ENCODE measurements at places on chromosomes 11 and 22.

GRCh38 chr22:44611880-44612496, 90.0 kb upstream of the PRR5 start:
- DNase-seq: no peak

- peak; percentile 25 for DNase-seq
Observed at GRCh38 chr11:35030716-35031213, 108.2 kb upstream of the CD44 start.

DNA sequence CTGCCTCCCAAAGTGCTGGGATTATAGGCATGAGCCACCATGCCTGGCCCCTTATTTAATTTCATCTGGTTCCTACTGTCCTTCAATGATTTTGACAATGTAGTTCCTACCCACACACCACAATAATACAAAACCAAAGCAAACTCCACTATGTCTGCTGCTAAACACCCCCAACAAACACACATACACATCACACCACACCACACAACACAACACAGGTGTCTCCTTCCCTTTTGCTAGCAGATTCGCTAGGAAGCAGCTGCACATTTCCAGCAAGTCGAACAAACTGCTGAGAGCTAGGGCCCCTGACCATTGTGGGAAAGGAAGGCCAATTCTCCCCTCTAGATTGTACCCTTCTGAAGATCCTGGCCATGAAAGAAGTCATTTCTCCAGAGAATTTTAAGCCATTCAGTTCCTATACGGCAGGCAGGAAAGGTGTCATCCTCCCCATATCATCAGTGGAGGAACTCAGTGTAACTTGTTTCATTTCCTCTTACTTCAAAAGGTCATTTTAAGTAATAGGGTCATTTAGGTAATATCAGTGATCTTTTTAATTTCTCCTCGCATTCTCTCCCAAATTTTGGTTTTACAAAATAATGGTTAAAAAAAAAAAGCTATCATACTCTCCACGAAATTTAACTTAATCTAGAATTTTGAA, 18.5 kb downstream of the NUMA1 start:
- no peak for DNase-seq

DNA sequence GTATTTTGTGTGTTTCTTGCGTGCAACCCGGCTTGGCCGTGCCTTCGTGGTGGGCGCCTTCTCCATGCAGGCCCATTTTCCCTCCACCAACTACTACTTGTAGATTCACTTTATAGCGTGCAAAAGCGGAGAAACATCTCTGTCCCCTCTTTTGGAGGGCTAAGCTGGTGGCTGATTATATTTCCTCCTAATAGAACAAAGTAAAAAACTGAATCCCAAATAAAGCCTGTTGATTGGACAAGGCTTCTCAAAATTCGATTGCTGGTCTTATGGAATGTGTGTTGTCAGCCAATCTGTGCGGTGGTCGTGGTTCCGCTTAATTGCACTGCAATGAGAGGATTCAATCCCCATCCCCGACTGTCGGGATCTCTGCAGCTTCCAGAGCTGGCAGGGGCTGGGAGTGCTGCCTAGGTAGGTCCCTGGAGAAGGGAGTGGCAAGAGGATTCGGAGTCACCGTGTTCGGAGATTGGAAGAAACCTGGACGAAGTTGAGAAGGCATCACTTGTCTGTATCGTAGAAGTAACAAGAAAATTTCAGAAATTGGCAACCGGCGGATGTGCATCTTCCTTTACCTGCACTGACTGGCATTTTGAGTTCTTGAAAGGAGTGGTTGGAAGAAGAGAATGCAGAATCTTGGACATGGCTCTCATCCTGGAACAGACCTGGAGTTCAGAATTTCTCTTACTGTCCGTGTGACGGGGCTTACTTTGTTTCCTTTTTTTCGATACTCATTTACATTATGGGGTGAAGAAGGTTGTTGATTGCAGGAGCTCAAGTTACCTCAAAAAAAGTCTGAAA, 1.1 kb downstream of the HMGXB4 start:
- no peak for DNase-seq

DNA sequence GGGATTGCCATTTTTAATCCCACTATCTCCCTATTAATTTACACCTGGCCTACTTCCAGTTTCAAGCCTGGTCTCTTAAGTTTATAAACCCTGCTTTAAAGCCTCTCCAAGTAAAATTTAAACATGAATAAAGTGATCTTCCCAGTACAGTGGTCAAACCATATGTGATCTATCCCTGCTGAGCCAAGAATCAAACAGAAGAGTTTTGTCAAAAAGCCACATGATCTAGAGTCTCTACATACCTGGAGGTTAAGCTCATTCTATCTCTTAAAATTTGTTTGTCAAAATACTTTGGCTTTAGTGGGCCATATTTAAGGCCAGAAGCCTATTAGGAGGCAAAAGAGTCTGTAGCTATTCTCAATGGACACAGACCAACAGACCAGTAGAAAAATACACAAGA, 42.9 kb upstream of the DDI1 start:
- no peak for DNase-seq

- no peak for DNase-seq
Observed at GRCh38 chr22:50399751-50400331, 56.7 kb downstream of the PPP6R2 start.

- no peak for DNase-seq
Observed at GRCh38 chr11:70824605-70825245, 426.4 kb downstream of the CTTN start.

DNA sequence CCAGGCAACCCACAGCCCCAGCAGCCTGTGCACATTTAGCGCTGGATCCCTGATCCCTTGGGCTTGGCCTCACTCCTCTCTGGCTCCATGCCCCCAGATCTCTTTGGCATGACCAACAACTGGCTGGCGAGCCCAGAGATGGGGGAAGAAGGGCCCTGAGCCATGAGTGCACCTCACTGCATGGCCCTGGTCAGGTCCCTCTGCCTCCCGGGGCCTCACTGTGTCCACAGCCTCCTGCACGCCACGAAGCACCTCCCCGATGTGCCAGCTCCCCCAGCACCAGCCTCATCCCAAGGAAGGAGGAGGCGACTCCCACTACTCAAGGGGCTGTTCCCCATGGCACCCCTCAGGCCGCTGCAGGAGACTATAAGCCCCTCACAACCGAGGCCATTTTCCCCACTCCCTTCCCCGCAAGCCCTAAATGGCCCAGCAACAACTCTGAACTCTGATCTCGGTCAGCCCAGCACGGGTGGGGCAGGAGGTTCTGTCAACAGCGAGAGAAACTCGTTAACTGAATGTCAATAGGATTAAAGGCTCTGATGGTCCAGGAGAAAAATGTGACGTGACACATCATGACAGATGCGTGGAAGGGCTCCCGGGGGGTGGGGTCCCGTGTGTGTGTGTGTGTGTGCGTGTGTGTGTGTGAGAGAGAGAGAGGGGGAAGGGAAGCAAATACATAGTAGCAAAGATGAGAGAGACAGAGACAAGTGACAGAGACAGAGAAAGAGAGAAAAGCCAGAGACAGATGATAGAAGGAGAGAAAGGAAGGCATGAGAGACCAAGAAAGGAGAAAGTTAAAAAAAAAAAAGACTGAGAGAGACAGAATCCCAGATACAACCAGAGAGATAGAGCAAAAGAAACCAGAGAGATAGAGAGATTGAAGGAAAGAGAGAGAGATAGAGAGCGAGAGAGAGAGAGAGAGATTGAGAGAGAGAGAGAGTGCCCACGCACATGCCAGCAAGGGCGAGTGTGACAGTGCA, 28.4 kb upstream of the SYT7 start:
- no peak for DNase-seq

GRCh38 chr22:44995715-44996114, 14.1 kb downstream of the PHF21B start:
- no peak for DNase-seq

- no peak for DNase-seq
Observed at GRCh38 chr11:27052668-27053067, 12.1 kb downstream of the BBOX1 start.

DNA sequence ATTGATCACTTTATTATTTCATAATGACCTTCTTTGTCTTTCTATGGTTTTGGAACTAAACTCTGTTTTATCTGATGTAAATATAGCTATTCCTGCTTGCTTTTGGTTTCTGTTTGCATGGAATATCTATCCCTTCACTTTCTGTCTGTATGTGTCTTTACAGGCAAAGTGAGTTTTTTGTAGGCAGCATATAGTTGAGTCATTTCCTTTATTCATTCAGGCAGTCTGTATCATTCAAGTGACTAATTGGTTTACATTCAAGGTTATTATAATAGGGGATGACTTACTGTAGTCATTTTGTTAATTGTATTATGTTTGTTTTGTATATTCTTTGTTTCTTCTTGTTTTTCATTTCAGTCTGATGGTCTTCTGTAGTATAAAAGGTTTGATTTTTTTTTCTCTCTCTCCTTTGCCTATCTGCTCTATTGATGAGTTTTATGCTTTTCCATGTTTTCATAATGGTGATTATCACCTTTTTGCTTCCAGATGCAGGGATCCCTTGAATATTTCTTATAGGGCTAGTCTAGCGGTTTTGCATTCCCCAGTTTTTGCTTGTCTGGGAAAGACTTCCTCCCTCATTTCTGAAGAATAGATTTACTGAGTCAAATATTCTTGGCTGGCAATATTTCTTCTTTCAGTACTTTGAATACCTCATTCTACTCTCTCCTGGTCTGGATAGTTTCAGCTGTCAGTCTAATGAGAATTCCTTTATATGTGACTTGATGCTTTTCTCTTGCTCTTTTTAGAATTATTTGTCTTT, 50.4 kb downstream of the GDPD4 start:
- no peak for DNase-seq

- DNase-seq: no peak
Observed at GRCh38 chr11:78395597-78395996, 22.0 kb downstream of the GAB2 start.

GRCh38 chr11:83865636-83866461, 579.7 kb upstream of the CCDC90B start:
- DNase-seq: no peak

DNA sequence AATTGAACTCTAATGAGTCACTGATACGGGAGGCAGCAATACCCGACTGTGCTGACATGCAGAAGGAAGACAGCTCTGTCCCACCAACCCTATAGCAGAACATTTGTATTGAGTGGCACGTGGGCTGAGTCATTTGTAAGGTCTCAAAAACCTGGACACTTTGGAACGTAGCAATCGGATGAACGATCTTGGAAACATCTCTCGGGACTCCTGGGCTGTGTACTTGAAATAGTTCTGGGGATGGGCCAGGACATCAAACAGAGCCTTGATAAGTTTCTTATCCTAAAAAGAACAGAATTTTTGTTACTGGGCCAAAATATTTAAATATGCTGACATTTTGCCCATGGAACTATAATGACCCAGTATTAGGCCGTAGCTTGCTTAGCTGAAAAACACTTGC, 17.1 kb upstream of the NRIP3 start:
- DNase-seq: no peak

DNA sequence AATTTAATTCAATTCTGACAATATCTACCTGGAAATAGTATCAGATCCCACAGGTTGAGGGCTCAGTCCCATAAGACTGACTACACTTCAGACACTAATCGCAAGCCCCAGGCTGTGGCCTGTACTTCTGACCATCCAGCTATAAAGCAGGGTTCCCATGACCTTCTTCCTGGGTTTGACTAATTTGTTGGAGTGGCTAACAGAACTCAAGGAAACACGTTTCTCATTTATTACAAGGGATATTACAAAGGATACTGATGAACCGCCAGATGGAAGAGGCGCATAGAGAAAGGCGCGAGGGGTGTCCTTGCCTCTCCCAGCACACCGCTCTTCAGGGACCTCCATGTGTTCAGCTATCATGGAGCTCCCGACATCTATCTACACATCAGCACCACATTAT, 13.7 kb downstream of the CLTCL1 start:
- no peak for DNase-seq

DNA sequence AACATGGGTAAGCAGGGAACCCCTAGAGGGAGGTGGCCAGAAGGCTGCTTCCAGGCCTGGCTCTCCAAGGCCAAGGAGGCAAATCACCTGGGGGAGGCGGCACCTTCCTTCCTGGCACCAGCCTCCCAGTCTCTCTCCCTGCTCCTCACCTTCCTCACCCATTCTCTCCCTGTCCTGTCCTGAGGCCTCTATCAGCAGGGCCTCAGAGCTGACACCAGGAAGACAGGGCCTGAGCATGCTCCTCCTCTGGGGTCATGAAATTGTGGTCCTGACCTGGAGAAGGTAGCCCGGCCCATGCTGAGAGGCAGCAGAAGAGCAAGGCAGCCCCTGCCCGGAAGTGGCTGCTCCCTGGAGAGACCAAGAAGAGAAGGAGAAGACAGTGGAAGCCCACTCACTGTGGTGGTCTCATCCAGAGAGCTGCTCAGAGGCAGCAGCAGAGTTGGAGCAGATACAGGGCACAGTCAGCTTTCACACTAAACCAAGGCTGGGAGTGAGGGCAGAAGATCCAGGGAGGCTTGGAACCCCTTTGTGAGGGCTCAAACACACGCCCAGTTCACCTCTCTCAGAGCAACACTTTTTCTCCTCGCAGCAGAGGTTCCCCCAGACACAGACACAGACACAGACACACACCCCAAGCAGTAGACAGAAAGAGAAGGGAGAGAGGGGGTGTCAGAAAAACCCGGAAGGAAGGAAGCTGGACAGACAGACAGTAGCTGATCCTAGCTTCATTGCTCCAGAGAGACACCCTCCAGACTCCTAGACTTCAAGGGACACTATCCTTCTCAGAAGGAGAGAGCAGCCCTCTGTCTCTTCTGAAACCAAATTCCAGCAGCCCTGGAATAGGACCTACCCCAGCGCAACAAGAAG, 1.8 kb downstream of the BCL9L start:
- DNase-seq: no peak

- DNase-seq: no peak
Observed at GRCh38 chr22:45499746-45500145, 2.9 kb upstream of the FBLN1 start.

- no peak for DNase-seq
Observed at GRCh38 chr22:47088480-47089158, 326.2 kb downstream of the TBC1D22A start.

GRCh38 chr22:37100589-37101127, 8.9 kb downstream of the TMPRSS6 start:
- no peak for DNase-seq

- DNase-seq: peak; percentile 64
Observed at GRCh38 chr11:60970369-60970774, 1.1 kb upstream of the CD6 start.

GRCh38 chr22:47162865-47163264, 400.4 kb downstream of the TBC1D22A start:
- DNase-seq: no peak

GRCh38 chr11:111978028-111978771, 41.1 kb downstream of the DIXDC1 start:
- DNase-seq: peak; percentile 74

DNA sequence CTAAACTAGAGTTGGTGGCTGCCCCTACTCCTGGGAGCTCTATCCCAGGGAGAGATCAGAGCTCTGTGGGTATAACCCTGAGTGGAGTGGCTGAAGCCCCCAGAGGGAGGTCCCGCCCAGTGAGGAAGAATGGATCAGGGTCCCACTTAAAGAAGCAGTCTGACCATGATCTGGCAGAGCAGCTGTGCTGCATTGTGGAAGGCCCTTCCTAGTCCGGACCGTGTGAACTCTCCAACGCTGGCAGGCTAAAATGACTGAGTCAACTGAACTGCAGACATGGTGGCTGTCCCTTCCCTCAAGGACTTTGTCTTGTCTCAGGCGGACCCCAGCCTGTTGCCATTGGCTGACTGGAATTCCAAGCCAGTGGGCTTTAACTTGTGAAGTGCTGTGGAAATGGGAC, 494.2 kb downstream of the FAM181B start:
- no peak for DNase-seq

GRCh38 chr11:70026726-70027125, 51.4 kb upstream of the ANO1 start:
- no peak for DNase-seq
